ENCODE measurements at places on chromosomes 4 and X.

- DNase-seq, result no peak
Observed at GRCh38 chrX:77444545-77444944, 2.6 kb upstream of the FGF16 start.

GRCh38 chr4:12123707-12124106 is 695.0 kb upstream of the HS3ST1 start:
- no peak for DNase-seq

- DNase-seq, result no peak
Observed at GRCh38 chr4:19239565-19239964, 1012.1 kb upstream of the SLIT2 start.

- DNase-seq, result no peak
Observed at GRCh38 chr4:111483375-111484169, 661.7 kb upstream of the FAM241A start.

- no peak for DNase-seq
Observed at GRCh38 chrX:71912156-71912555, 1.5 kb downstream of the NHSL2 start.

GRCh38 chr4:166816890-166817289 is 417.4 kb downstream of the SPOCK3 start:
- DNase-seq, result no peak

- no peak for DNase-seq
Observed at GRCh38 chr4:89245459-89245858, 62.1 kb downstream of the GPRIN3 start.

GRCh38 chrX:9311421-9312160 is 153.3 kb upstream of the TBL1X start:
- DNase-seq, result no peak

DNA sequence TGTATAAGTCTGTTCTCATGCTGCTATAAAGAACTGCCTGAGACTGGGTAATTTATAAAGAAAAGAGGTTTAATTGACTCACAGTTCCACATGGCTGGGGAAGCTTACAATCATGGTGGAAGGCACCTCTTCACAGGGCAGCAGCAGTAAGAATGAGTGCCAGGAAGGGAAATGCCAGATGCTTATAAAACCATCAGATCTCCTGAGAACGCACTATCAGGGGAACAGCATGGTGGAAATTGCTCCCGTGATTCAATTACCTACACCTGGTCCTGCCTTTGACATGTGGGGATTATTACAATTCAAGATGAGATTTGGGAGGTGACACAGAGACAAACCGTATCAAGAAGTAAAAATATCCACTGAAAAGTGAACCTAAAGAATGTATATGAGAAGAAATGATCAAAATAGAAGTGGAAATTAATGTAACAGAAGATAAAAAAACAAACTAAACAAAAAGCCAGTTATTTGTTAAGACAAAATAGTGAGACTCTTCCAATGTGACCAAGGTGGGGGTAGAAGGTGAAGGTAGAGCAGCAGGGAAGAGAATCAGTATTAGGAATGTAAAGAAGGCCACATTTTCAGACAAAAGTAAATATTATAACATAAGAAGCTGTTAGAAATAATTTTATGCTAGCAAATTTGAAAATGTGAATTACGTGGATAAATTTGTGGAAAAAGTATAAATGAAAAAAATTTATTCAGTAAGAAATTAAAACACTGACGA is 372.9 kb downstream of the NKX6-1 start:
- peak; percentile 3 for DNase-seq

DNA sequence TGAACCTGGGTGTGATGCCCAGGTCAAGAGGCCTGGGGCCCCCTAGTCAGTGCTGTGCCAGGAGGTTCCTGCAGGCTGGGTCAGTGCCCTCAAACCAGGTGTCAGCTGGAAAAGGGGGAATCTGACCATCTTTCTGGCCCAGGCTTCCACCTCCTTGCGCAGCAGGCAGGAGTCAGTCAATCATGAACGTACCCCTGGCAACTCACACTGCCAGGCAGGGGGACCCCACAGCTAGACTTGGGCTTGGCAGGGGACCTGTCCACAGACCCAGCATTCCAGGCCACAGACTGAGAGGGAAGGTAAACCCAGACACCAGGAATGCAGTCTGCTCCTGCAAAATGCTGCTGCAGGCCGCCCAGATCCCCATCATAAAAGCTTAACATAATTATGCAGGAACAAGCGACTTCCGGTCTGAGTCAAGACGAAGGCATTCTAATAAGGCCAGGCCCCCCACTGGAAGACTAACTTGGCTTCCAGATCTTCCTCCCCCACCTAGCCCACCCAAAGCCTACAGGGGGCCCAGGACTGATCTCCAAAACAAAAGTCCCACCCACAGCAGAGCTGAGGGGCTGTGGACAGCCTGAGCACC is 156.3 kb downstream of the BCOR start:
- DNase-seq, result no peak

DNA sequence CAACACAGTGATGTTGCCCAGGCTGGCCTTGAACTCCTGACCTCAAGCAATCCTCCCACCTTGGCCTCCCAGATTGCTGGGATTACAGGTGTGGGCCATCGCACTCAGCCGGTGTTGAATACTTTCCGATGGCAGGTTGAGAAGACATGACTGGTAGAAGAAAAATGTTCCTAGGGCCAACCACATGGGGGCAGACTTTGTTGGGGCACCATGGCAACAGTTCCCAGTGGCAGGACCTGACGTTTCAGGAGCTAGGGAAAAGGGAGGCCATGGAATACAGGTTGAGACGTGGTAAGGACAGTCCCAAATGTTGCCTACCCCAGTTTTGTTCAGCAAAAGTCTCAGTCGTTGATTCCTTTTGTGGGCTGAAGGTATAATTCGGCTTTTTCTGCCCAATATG is 134.6 kb downstream of the ASMT start:
- peak; percentile 29 for DNase-seq

- DNase-seq, result no peak
Observed at GRCh38 chr4:117777721-117778120, 256.6 kb upstream of the NDST3 start.

DNA sequence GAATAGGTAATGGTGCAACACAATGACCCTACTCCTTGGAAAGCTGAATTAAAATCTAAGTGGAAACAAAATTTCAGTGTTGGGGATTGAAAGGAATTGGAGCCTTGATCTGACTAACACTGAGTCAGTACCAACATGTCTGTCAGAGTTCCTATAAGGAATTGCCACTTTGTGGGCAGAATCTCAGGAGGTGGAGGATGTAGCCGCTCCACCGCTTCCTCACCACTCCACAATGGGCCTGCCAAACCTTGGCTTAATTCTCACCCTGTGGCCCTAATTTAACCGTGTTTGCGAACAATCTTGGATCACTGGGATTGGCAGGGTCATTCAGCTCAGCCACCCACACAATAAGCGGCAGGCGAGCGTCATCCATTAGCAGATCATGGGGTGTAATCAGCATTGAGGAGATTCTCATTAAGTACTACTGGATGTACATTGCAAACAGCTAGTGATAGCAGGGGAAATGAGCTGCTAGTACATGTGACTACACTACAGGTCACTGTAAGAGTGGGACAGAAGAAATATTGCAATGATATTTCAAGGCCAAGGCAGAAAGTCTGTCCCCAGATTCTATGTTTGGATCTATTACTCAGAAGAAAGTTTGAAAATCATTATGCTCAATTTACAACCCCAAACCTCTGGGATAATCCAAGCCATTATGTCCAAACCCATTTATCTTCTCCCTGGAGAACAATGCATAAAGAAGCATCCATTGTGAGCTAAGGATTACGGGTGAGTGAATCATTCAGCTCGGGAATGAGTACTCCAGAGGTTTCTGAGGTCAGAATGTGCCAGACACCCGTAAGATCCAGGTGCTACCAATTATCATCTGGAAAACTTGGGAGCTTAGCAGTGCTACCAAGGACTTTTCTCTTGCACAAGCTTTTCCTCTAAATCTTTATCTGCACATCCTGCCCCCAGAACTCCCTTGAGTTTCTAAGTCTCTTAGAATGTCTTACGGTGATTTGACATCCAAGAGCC is 5.8 kb downstream of the SRPX start:
- DNase-seq, result no peak

GRCh38 chr4:101693842-101694398 is 96.6 kb upstream of the BANK1 start:
- DNase-seq, result no peak

GRCh38 chr4:6527259-6527658 is 47.7 kb upstream of the MAN2B2 start:
- DNase-seq, result no peak

DNA sequence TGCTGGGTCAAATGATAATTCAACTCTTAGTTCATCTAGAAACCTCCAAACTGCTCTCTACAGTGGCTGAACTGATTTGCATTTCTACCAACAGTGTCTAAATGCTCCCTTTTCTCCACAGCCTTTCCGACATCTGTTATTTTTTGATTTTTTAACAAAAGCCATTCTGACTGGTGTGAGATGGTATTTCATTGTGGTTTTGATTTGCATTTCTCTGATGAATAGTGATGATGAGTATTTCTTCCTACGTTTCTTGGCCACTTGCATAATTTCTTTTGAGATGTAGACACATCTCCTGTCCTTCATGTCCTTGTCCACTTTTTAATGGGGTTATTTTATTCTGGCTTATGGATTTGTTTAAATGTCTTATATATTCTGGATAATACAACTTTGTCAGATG is 298.2 kb upstream of the ARSJ start:
- no peak for DNase-seq

DNA sequence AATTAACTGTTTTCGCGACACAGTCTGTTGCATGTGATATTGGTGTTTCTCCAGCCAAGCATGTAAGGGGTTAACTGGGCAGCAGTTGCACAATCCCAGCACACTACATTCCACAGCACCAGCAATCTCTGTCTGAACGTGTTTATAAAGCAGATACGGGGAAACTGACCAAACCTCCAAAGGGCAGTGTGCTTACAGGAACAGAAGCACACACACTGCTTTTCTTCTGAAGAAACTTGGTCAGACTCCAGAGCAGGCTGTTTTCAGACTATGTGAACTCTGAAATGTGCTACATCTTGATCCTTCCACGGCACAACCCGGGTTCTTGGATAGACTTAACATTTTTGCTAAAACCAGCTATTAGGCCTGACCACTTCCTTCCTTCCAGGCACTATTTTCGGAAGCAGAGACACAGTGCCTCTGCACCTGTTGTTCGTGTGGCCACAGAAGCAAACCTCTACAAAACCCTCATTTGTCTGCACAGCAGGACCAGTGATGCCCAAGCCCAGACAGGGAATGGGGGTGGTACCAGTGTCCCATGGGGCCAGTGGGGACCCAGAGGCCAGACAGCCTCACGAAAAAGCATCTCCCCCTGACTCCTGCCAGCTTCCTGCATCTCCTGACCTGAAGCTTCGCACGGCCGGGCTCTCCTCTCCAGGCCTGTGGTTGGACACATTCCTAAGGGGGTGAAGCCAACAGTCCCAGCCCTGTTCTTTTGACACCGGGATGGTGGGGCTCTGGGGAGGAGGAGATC is 90.1 kb downstream of the IRF2 start:
- no peak for DNase-seq

- no peak for DNase-seq
Observed at GRCh38 chr4:25346913-25347312, 30.1 kb upstream of the ANAPC4 start.

GRCh38 chrX:153723351-153724251 is 586 bp downstream of the BCAP31 start:
- peak; percentile 91 for DNase-seq

DNA sequence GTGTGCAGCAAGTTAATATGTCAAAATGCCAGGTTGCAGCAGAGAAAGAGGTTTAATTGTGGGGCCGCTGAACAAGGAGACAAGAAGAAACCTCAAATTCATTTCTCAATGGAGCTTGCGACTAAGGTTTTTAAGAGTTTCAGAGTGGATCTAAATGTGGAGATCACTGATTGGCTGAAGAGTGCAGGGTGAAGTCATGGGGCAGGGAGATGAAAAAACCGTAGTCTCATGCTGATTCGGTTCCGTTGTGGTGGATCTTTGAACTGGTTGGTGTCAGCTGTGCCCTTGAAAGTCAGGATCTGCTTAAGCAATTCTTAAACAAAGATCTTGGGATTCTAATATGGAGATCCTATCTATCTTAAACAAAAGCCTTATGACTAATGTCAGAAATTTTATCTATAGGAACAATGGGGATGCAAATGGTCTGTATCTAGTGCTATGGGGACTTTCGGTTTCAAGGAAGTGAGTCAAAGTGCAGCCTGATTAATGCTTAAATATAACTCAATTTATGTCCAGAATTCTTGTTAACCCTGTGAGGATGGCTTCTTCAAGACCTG is 173.9 kb upstream of the CENPE start:
- no peak for DNase-seq

DNA sequence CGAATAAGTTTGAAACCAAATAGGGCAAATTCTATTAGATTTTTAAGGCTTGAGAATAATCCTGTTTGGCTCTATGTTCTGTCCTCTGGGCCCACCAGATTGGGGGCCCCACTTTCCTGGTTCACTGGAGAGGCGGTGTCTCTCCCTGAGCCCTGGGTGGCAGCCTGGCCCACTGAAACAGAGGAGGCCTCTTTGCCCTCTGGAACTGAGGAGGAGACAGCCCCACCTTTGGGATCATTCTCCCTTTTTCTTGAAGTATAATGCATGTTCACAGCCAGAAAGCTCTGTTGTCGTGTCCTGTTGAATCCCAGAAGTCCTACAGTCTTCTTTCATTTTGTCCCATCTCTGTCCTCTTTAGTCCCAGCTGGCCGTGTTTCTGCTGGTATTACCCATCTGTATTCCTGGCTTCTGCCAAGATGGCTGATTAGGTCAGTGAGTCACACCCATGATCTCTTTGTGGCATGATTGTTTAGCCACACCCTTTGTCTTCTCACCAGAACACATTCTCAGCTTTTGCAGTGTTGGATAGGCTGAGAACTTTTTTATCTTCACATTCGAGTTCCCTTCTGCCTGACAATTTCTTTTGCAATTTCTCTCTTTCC is 8.1 kb upstream of the TBC1D25 start:
- DNase-seq, result no peak

DNA sequence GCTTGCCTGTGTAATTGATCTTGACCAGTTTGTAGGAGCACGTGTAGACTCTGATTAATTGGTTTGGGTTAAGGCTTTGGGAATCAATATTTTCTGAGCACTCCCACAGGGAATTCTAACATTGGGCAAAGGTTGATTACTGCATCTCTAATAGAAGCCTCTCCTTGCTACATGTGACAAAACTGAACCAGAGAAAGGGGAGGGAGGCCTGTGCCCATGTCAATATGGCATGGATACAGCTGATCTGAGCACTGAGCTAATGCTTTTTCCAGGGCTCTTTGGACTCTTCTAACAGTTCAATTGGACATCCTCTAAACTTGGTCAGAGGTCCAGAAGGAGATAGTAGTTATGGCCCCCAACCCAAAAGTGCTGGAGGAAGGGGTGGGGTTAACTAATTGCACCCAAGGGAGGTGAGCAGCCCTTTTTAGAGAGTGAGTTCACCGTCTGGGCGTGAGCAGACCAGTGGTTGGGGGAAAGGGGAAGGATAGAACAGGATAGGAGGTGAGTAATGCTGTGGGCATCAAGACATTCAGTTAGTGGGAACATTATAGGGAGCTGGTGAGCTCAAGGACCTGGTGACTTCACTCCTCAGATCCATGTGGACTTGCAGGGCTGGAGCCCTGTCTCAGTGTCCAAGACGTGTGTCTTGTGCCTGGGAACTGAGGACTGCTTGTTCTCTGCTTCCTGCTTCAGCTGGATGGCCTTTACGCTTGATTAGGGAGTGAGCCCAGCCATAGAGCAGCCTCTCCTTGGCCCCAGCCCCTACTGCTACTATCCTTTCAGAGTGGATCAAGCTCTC is 22.8 kb downstream of the MSN start:
- DNase-seq, result no peak

GRCh38 chr4:64341711-64342110 is 67.5 kb downstream of the TECRL start:
- DNase-seq, result no peak

All from H7 (cell line).